ENCODE measurements at places on chromosomes 2 and 18.

DNA sequence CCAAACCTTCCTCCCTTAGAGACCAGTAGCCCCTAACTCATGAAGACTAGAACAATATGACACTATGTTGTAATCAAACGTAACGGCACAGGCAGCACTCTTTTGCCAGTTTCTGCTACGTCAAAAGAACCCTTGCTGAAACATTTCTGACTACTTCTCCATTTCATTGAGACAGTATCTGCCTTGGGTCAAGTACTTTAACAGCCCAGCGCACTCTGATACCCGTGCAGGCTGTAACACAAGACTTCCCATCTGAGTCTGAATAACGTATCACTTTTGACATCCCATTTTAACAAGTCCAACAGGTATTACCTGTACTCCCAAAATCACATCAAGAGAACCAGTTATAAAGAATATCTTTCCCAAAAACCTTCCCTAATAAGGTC is 38.4 kb downstream of the TBC1D8 start:
- DNase-seq: no peak

GRCh38 chr2:41930807-41931566 is 116.8 kb upstream of the PKDCC start:
- DNase-seq: no peak

GRCh38 chr18:13485182-13485581 is 241.2 kb downstream of the FAM210A start:
- no peak for DNase-seq

DNA sequence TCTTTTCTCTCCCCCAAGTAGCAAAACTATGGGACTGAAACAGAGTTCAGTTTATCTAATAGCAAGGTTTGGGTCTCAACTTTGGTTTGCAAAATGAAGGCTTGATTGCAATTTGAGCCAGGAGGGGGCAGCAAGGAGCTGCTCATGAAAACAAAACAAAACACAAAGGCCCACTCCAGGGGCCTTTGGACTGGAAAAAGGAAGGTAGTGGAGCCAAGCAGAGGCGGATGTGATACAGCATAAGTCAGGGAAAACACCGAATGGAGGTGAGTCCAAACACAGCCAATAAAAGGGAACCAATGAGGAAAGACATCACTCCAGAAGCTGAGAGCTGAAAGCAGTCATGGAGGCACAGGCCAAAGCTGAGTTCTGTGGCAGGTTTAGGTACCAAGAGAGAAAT is 799.7 kb upstream of the ACVR2A start:
- DNase-seq: no peak

DNA sequence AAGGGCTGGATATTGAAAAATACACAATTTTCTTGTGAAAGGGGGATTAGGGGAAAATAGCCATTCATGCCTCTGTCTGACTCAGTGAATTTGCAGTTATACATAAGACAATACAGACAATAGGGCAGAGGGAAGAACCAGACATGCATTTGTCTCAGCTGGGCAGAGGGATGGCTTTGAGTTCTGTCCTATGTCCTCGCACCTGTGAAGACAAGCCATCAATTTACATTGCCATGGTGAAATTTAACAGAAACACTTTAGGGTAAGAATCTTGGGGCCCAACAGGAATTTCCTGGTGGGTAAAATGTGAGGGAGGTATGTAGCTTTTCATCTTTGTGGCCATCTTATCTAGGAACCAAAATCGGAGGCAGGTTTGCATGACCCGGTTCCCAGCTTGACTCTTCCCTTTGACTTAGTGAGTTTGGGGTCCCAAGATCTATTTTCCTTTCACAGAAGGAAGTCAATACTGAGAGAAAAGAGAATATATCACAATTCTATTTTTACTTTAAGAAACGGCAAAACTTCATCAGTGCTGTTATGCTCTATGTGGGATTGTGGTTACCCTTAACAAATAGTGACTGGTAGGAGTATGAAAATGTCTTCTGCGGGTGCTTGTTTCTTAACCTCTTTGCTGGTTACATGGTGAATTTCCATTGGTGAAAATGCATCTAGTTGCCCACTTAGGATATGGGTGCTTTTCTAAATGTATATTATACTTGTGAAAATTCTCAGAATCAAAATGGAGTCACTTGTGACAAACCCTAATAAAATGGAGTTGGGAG is 221.8 kb downstream of the SPP2 start:
- DNase-seq: no peak

DNA sequence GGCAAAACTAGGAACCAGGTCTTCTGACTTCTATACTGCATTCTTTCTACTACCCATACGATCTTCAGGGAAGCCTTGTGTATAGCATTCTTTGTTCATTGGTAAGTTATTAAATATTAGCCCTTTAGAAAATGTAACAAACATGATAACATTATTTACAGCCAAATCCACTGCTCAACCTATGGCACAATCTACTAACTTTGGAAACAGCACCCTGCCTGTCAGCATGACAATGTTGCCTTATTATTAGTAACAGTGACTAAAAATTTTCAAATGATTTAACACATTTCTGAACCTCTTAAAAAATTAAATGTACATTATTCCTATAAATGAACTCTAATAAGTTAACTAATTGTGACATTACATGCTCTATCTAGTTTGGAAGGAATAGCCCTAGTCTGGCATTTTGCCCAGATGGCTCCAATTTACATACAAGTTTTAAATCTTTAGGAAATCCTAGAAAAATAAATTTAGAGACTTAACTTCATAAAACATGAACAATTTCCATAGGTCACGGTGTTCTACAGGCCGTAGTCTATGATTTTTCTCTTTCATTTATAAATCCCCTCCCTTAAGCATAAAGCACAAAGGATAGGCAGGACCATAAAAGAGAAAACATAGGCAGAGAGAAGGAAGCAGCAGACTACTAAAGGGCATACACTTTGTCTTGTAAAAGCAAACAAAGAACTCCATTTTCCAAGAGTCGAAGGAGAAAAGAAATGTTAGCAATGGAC is 33.7 kb downstream of the YES1 start:
- DNase-seq: no peak

GRCh38 chr2:157413326-157414035 is 30.4 kb downstream of the CYTIP start:
- DNase-seq: no peak

GRCh38 chr2:102297891-102298290 is 13.5 kb upstream of the IL1RL1 start:
- DNase-seq: no peak

- no peak for DNase-seq
Observed at GRCh38 chr18:76445741-76446232, 49.3 kb downstream of the ZNF516 start.

- DNase-seq: no peak
Observed at GRCh38 chr2:17231394-17231965, 286.8 kb downstream of the RAD51AP2 start.

DNA sequence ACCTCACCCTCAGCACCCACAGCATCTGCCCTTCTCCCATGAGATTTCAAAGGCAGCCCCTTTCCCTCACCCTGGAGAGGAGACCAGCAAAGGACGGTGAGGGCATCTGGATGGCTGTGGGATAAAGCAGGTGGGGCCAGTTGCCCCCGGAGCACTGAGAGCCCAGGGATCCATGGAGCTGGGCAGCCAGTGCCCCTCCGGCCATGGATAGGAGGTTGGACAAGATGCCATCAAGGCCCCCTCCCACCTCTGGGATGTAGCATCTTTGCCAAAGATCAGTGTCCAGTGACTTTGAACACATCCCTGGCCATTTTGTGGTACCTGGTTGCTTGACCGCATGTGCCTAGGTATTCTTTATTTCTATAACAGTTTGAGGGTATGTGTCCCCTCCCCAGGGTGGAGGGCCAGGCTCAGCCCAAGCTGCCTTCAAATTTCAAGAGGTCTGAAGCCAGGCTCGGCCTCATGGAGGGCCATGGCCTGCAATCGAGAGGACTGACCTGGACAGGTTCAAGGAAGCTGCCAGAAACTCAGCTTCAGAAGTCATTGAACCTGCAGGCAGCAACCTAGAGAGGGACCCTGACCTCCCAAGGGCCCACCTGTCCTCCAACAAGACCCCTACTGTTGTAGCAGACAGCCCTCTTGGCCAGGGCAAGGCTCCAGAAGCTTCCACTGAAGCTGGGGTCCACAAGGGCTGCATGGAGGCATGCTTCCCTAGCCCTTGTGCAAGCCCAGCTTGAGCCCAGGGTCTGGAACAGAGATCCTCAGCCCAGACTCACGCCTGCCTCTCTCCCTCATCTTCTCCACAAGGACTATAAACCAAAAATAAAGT is 55.5 kb upstream of the BIN1 start:
- no peak for DNase-seq

DNA sequence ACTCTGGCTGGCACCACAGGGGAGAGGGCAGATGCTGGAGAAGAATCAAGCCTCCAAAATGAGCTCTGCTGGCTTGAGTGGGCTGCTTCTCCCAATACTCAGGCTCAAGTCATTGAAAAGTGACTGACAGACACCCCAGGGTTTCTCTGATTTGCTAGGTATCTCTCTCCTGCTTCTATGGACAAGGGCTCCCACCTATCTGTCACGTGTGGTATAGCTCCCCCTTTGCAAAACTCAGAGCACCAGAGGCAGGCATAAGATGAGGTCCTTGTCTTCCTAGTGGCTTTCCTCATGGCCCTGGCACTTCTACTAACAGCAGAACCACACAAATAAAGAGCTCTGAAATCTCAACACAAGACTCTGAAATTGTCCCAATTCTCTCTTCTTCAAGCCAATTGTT is 105.2 kb downstream of the GALNT14 start:
- no peak for DNase-seq

GRCh38 chr2:148614014-148614321 is 30.6 kb upstream of the EPC2 start:
- DNase-seq: peak; percentile 20

- no peak for DNase-seq
Observed at GRCh38 chr18:60538891-60539290, 166.3 kb upstream of the MC4R start.

DNA sequence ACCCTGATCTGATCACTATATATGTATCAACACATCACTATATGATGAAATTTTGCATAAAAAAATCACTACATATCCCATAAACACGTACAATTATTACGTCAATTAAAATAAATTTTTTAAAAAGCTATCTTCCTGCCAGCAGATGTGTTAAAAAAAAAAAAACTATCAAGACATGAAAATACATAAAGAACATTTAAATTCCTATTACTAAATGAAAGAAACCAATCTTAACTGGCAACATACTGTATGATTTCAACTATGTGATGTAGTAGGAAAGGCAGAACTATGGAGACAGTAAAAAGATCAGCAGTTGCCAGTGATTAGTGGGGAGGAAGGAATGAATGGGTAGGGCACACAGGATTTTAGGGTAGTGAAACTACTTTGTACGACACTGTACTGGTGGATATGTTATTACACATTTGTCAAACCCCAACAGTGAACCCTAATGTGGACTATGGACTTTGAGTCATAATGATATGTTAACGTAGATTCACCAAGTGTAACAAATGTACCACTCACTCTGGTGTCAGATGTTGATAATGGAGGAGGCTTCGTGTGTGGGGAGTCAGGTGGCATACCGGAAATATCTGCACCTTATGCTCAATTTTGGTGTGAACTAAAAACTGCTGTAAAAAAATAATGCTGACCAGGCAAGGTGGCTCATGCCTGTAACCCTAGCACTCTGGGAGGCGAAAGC is 27.4 kb downstream of the USP34 start:
- DNase-seq: no peak

- no peak for DNase-seq
Observed at GRCh38 chr2:16025876-16026640, 85.7 kb downstream of the MYCN start.

DNA sequence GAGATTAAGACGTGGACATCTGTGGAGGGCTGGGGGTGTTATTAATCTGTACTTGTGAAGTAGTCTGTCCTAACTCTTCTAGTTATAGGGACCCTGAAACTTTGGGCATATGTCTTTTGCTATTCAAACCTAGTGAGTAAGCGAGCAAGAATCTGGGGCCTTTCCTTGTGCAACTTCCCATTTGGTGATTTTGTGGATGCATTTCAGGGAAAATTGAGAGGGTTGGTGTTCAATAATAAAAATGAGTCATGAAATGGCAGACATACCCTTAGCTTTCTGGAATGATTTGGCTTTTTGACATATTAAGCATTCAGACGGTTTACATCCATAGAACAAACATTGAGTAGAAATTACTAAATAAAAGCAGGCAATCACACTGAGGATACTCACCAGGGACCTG is 17.0 kb downstream of the COL4A4 start:
- no peak for DNase-seq

DNA sequence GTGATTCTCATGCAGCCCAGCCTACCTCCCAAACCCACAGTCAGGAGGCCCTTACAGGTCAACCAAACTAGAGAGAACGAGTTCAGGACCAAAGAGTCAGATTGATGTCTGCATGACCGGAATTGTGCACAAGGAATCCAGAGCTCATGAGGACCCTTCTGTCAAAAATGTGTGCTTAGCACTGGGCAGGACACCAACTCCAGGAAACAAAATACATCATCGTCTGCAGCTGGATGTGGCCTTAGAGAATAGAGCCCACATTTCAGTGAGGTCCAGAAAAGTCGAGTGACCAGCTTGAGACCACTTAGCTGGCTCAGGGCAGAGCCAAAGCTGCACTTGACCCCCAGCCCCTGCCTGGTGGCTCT is 3.2 kb downstream of the TNS1 start:
- no peak for DNase-seq

DNA sequence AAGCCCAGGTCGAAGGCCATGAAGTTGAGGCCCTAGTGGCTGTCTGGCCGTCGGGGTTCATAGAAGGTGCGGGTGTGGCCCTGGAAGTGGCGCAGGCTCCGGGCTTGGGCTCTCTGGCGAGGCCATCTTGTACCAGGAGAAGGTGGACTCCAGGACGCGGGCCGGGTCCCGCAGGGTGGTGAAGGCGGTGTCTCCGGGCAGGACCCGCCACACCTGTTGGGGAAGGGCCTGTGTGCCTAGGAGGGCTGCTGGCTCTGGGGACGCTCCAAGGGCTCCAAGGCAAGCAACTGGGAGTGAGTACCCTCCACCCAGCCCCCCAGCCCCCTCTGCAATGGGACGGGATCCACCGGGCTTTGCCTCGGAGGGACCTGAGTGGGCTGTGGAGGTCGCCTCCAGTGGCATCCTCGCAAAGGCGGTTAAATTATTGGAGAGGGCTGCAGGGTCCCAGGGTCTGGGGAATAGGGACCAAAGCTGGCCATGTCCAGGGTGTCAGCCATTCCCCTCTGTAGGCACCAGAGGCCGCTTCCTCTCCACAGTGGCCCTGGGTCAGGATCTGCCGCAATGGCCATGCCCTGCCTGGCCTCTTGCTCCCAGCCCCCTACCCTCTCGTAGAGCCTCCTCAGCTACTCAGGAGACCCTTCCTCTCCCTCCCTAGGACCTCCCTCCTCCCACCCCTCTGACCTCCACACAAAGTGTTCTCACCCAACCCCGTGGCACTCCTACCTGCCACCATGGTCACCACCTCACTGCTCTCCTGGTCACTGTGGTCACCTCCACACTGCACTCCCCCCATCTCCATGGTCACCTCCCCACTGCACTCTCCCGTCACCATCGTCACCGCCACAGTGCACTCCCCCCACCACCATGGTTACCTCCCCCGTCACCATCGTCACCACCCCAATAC is 10.3 kb downstream of the AQP12A start:
- DNase-seq: no peak

- DNase-seq: no peak
Observed at GRCh38 chr2:100603948-100604633, 41.3 kb downstream of the PDCL3 start.

GRCh38 chr2:107278672-107279071 is 392.7 kb upstream of the ST6GAL2 start:
- no peak for DNase-seq

- no peak for DNase-seq
Observed at GRCh38 chr18:63262369-63263335, 56.9 kb downstream of the BCL2 start.
